ENCODE measurements at places on chromosomes 12 and 14. TPM values are rescaled to one million over a fixed set of nuclear protein-coding genes. Genes with fewer than 3 reads are reported as not detected.

Gene ARHGEF40
- total RNA-seq: 37.7 TPM

GRCh38 chr14:38129705-38130104 is 78.0 kb upstream of the SSTR1 start:
- H3K27me3 ChIP-seq: no peaks in the 10 kb centered on the region
- H3K4me1 ChIP-seq: no peaks in the 10 kb centered on the region
- no peak overlapping the region for H3K4me3 ChIP-seq

- H3K27me3 ChIP-seq: no peaks in the 10 kb centered on the region
- no peak for DNase-seq
- H3K4me1 ChIP-seq: peaks cover 15% of the 10 kb centered on the region
- H3K27ac ChIP-seq: peak overlapping the region; percentile 95
Measured at GRCh38 chr12:121889274-121889624, 659 bp downstream of the PSMD9 start.

- H3K4me3 ChIP-seq: no peak overlapping the region
- no peaks in the 10 kb centered on the region for H3K36me3 ChIP-seq
- H3K27ac ChIP-seq: no peak overlapping the region
Measured at GRCh38 chr12:109723311-109723881, 9.8 kb downstream of the FAM222A start.

Gene CLEC9A
- not detected for total RNA-seq

DNA sequence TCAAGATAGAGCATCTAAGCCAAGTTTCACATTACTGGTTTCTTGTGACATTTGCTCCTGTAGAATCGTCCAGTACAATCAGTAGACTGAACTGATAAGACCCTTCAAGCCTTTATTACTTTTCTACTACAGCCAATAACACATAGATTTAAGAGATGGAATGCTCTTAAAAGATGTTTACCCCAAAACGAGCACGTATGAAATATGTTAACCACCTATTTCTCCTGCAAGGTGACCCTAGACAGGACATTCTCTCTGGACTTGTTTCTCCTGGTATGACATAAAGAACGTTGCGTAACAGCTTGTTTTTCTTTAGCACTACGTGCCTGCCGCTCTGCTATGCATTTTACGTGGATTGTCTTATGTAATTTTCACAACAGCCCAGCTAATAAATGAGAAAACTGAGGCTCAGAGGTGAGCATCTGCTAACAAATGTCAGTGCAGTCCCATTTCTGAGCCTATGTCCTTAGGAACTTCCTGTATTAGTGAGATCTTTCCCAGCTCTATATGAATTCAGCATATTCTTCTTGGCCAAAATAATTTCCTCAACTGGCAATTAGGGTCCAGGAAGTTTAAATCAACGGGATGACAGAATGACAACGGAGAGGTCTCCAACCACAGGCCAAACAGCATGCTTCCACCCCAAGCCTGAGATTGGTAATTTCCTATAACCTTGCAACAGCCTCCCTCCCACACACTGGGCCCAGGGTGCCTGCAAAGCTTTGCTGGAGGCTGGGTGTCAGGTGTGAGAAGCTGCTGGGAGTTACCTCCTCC is 3.7 kb downstream of the NFKBIA start:
- no peak for DNase-seq
- H3K27me3 ChIP-seq: no peaks in the 10 kb centered on the region
- peaks cover 5% of the 10 kb centered on the region for H3K4me1 ChIP-seq
- H3K27ac ChIP-seq: peak overlapping the region; percentile 100
- peak overlapping the region; percentile 97 for H3K4me3 ChIP-seq

Gene APOF
- 0.62 TPM for total RNA-seq

Data from prostate gland (tissue), 2 donors.